ENCODE measurements at places on chromosomes 16 and 17. TPM values are rescaled to one million over a fixed set of nuclear protein-coding genes. Genes with fewer than 3 reads are reported as not detected.
A peak's percentile ranks its signal among the peaks of the same experiment; 100 is the strongest.

HOXB1 gene
- not detected for total RNA-seq

NPIPA3 gene
- total RNA-seq = 0.43 TPM

HASPIN gene
- total RNA-seq = 13.0 TPM

KRT222 gene
- not detected for total RNA-seq

NPIPB6 gene
- not detected for total RNA-seq

KRT15 gene
- 38.4 TPM for total RNA-seq

SLC16A6 gene
- 0.79 TPM for total RNA-seq

CHST4 gene
- total RNA-seq = 0.47 TPM

KRTAP2-2 gene
- not detected for total RNA-seq

CA7 gene
- not detected for total RNA-seq

FOXN1 gene
- not detected for total RNA-seq

PRSS8 gene
- total RNA-seq = not detected

NOD2 gene
- not detected for total RNA-seq

ATP2A1 gene
- total RNA-seq = 0.10 TPM

DNA sequence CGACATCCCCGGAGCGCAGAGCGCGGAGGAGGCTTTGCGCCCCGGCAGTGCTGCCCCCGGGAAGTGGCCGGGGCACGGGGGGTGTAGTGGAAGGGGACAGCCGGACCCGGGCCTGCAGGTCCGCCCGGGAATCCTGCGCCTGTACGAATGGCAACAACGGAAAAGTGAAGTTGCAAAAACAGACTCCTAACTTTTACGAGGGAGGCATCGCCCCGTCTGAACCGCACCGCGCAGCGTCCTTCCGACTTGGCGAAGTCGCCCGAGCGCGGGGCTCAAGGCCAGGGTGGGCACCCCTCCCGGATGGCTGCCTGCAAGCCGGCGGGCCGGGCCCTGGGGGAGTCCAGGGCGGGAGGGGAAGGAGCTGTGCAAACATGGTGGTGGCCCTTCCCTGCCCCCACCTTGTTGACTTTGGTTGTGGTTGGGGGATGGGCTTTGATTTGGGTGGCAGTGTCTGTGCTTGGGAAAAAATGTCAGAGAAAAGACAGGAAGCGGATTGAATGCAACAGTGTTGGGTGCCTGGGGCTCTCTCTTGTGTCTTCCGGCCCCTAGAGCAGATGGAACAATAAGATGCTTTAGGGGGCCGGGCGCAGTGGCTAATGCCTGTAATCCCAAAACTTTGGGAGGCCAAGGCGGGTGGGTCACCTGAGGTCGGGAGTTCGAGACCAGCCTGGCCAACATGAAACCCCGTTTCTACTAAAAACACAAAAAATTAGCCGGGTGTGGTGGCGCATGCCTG, 675 bp downstream of the RNF213 start:
- peak; percentile 40 for DNase-seq

- DNase-seq = no peak
Observed at GRCh38 chr17:43641416-43641815, 20.3 kb downstream of the MEOX1 start.

DNA sequence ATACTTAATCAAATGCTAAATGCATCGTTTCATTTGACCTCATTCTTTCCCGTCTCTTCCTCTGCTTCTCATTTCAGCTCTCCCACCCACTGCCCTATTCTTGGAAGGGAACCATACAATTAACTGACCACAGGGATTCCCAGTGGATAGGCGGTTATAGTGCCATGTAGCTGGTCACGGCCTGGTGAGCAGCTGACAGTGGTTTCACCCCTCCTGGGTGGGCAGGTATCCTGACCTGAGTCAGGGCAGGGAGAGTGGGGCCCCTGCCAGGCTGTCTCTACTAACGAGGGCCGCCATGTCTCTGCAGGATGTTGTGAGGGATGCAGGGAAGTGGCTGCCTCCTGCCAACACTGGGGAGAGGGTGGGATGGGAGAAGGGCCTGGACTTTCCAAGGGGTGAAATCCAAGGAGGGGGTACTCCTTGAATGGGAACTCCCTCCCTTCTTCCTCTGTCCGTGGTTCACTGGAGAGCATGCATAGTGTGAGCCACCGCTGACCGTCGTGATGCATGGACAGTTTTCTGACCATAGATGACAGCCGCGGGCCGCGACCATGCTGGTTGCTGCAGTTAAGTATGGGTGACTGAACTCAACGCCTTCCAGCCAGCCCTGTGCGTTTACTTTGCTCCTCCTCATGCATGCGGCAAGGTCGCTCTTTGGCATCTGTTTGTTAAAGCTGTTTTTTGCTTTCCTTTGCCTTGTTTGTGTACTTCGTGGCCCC, 95.9 kb downstream of the RPTOR start:
- DNase-seq = no peak

DNA sequence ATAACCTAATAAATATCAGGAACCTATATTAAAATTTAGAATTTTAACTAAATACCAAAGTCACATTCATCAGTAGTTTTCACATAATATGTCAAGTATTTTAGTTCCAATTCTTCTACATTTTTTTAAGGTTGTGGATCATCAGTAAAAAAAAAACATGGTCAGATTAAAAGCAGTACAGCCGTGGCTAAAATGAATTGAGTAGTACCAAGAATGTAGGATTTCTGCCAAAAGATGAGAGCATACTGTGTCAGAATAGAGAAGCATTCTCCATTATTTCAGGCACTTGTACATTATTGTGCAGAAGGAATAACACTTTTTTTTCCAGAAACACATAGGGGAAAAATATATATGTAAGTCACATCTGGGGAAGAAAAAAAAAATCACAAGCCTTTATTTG, 1176.1 kb downstream of the CDH11 start:
- DNase-seq = no peak

- peak; percentile 82 for DNase-seq
Observed at GRCh38 chr16:87860553-87861299, 8.6 kb downstream of the SLC7A5 start.

DNA sequence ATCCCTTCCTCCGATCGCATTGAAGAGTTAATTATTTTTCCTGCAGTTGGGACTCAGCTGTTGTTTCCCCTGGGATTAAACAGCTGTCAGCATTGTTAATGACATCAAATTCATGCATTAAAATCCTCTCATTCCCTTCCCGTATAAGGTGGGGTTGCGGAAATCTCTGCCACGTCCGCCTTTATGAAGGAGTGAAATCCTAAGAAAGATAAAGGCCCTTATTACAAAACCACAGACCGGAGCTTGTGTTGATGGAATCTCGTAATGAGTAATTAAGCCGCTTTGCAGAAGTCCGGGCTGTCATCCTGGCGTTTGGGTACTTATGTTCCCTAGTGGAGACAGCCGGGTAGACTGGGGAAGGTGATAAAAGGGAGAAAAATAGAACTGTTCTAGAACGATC, 627.6 kb downstream of the MAF start:
- DNase-seq = no peak

- peak; percentile 35 for DNase-seq
Observed at GRCh38 chr17:78736526-78737079, 45.5 kb downstream of the CYTH1 start.

DNA sequence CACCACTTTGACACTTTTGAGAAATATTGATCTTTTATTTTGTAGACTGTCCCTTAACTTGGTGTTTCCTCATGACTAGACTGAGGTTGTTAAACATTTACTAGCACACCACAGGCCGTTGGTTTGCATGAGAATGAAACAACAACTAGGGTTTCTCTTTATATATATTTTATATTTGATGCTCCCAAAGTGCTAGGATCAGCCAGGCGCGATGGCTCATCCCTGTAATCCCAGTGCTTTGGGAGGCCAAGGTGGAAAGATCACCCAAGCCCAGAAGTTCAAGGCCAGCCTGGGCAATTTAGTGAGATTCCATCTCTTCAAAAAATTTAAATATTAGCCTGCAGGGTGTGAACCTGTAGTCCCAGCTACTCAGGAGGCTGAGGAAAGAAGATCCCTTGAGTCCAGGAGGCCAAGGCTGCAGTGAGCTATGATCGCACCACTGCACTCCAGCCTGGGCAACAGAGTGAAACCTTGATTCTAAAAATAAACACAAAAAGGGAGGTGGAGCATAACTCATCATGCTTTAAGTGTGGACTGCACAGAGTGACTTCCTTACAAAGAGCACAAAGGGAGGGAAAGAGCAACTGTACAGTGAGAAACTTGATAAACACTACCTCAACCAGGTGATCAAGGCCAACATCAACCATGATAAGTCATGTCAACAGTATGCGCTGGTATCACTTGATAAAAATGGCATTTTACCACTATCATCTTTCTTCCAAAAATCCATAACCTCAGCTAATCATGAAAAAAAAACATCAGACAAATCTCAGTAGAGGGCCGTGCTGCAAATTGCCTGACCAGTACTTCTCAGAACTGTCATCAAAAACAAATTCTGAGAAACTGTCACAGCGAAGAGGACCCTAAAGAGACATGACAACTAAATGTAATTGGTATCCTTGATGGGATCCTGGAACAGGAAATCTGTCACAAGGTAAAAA, 72.8 kb upstream of the ATF7IP2 start:
- DNase-seq = no peak

DNA sequence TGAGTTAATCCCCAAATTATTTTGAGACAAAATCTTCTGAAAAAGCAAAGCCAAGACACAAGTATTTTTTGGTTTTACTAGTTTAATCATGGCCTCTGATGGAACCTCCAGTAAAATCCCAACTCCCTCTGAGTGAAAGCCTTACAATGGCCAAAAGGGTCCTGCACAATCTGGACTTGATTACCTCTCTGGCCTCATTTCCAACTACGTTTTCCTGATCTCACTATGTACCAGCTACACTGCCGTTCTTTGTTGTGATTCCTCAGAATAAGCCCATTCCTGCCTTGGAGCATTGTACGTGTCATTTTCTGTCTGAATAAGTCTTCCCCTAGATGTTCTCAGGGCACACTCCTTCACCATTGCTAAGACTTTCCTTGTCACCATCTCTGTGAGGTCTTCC, 37.3 kb downstream of the SPOP start:
- no peak for DNase-seq

DNA sequence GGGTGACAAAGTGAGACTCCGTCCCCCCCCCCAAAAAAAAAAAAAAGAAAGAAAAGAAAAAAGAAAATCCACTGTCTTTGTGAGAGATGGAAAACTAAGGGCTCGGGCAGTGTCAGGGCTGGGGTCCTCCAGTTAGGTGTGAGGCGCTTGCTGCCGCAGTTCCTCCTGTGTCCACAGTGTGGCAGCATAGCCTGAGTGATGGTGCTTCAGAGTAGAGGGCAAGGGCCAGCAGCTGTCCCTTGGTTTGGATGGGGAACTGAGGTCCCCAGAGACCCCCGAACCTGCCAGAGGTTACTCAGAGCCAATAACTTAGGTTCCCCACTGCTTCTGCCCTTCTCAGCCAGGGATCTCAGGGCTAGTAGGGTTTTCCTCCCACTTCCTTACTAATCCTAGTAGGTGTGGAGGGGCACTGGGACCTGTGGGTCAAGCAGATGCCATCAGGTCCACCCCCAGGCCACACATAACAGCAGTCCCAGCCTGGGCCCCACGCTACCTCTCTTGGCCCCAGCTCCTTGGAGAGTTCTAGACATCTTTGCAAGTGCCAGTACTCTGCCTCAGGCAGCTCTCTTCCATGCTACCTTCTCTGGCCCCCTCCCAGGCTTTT, 7.9 kb upstream of the LLGL1 start:
- DNase-seq = peak; percentile 46

GRCh38 chr17:28501421-28502284, 4.5 kb upstream of the FOXN1 start:
- DNase-seq = no peak

DNA sequence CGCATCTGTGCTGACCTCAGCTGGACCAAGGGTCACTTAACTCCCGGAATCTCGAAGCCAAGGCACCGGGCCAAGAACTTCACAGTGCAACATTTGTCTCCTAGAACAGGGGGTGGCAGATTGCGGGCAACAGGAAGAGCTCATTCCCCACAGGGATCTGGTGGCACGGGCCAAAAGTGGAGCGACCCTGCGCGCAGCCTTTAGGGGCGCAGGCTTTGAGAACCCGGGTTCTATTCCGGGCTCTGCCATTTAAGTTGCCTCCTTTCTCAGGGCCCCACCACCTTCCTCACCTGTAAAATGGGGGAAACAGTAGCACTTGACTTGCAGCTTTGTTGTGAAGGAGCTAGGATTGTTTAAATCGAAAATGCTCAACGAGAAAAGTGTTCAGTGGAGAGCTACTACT, 651 bp downstream of the SHMT1 start:
- DNase-seq = peak; percentile 36

- DNase-seq = peak; percentile 58
Observed at GRCh38 chr17:57210972-57211411, 45.3 kb upstream of the MSI2 start.

DNA sequence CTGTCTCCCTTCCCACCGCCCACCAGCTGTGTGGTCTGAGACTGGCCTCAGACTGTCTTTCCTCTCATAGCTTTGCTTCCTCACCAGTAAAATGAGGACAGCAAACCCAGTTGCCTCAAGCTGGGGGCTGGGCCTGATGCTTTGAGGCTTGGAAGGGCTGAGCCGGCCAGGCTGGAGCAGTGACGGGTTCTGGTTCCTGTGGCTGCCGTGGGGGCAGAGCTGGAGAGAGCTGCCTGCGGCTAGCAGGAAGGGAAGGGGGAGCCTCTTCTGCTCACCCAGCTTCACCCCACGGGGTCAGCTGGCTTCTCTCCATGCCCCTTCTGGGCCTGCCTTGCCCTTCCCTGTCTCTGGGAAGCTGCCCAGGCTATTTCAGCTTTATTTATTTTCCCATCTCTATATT, 23.7 kb downstream of the LASP1 start:
- no peak for DNase-seq

- no peak for DNase-seq
Observed at GRCh38 chr16:7336742-7337141, 4.1 kb downstream of the RBFOX1 start.

- DNase-seq = no peak
Observed at GRCh38 chr16:88356124-88356726, 26.5 kb upstream of the ZNF469 start.

GRCh38 chr16:12964461-12964860, 63.1 kb downstream of the SHISA9 start:
- DNase-seq = no peak

GRCh38 chr17:50661795-50662391, 27.2 kb downstream of the ABCC3 start:
- peak; percentile 97 for DNase-seq

- peak; percentile 94 for DNase-seq
Observed at GRCh38 chr16:86343027-86343795, 167.1 kb upstream of the FOXF1 start.

- peak; percentile 65 for DNase-seq
Observed at GRCh38 chr17:81961087-81961511, at the start of gene NOTUM. Gene NOTUM (minus strand): TSS chr17:81961187. CDS start chr17:81960909, 278 bp downstream.

- DNase-seq = no peak
Observed at GRCh38 chr16:29316761-29317183, 89.7 kb downstream of the NPIPB11 start.

DNA sequence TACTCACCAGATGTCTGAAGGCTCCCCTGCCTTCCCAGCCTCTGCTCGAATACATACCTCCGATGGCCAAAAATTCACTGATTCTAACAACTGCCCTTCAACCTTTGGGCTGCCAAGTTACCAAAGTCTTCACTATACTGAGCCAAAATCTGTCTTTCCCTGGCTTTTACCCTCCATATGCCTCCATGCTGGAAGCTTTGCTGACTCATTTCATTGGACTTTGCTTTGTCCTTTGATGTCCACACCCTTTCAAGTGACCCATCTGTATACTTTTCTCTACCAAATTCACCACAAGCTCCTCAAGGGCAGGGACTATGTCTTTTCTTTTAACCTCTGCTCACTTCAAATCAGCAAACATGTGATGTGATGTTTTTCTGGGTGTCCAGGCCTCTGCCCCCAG, 21.0 kb upstream of the MTMR4 start:
- no peak for DNase-seq

GRCh38 chr16:13064821-13065220, 163.4 kb downstream of the SHISA9 start:
- no peak for DNase-seq
